ENCODE measurements at places on chromosomes 2 and 18.
A peak's percentile ranks its signal among the peaks of the same experiment; 100 is the strongest.

GRCh38 chr2:75764611-75765010, 53.9 kb upstream of the GCFC2 start:
- DNase-seq, result no peak

GRCh38 chr2:21642647-21643046, 518.9 kb downstream of the TDRD15 start:
- no peak for DNase-seq

GRCh38 chr2:147327613-147328012, 517.2 kb upstream of the ACVR2A start:
- peak; percentile 4 for DNase-seq

- DNase-seq, result no peak
These were observed 120.4 kb upstream of the NEDD4L start for GRCh38 chr18:57923611-57924010.

DNA sequence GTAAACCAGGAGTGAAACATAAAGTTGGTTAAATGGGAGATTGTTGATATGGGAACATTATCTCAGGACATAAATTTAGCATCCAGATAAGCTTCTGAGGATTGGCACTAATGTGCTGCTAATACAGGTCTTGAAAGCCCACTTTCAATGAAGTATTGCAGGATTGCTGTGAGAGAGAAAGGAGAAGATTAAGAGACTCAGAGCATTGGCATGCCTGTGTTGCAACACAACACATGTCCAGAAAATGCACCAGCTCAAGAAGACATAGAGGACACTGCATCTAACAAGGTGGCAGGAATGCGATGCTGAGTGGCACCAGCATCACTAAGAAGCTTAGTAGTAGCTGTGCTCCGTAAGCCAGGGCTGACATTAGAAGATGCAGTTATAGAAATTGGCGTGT, 728.9 kb downstream of the SUCLG1 start:
- DNase-seq, result no peak

Measured in GM13977 (cell line).